ENCODE measurements at places on chromosomes 4 and X.

GRCh38 chr4:19596342-19596741 is 655.4 kb upstream of the SLIT2 start:
- DNase-seq: no peak

- no peak for DNase-seq
Measured at GRCh38 chr4:159401791-159402380, 299.0 kb downstream of the RAPGEF2 start.

GRCh38 chrX:64338296-64338695 is 57.0 kb downstream of the MTMR8 start:
- DNase-seq: no peak

DNA sequence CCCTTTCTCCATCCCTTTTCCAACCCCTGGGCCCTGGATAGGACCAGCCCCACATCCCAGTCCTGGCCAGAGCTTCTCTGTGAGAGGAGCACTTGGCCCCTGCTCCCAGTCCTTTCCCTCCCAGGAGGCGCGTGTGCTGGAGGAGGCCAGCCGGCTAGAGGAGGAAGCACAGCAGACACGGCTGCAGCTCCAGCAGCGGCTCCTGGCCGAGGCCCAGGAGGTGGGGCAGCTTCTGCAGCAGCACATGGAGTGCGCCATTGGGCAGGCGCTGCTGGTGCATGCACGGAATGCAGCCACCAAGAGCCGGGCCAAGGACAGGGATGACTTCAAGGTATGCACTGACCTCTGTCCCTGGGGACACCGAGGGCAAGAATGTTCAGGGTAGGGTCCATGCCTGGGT is 87.5 kb downstream of the EVC start:
- no peak for DNase-seq

DNA sequence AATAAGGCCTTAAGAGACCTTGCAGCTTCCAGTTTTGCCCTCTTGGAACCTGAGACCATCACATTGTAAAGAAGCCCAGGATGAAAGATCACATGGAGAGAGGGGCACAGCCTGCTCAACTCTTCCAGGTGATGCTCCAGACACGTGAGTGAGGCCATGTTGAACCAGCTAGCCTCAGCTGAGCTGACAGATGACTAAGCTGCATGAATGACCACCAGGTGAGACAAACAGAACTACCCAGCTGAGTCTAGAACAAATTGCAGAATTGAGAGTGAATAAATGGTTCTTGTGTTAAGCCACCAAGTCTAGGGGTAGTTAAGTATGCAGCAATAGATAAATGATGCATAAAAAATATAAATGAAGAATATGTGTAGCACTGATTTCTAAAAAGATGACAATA is 16.8 kb upstream of the GPR82 start:
- no peak for DNase-seq

DNA sequence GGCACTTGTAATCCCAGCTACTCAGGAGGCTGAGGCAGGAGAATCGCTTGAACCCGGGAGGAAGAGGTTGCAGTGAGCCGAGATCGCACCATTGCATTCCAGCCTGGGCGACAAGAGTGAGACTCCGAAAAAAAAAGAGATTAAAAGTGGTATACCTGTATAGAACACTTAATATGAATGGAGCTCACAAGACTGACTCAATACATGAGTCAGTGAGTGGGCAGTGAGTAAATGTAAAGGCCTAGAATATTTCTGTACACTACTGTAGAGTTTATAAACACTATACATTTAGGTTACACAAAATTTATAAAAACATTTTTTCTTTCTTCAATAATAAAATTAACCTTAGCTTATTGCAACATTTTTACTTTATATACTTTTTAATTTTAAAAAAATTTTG is 93.8 kb downstream of the CENPC start:
- DNase-seq: no peak

- no peak for DNase-seq
Measured at GRCh38 chrX:33252306-33252825, 41.0 kb upstream of the DMD start.

DNA sequence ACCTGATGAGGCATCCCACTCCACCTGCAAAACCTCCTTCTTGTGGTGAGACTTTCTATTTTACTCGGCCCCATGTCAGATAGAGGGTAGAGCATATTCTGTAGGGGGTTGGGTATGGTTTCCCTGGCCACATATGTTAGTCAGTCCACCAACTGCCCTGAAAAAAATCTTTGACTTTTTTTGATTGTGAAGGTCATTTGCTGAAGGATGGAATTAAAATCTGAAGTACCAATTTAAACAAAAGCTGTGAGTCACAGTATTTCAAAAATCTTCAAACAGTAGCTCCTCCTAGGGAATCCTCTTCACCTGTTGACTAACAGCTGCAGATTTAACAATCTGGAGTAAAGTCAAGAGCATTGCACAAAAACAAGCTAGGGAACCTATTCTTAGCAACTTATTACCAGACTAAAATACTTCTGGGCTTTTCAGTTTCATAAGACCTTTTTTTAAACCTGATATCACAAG is 8.0 kb upstream of the CCDC110 start:
- no peak for DNase-seq

GRCh38 chrX:28651186-28651585 is 63.9 kb downstream of the IL1RAPL1 start:
- no peak for DNase-seq

GRCh38 chr4:88008122-88008742 is 797 bp downstream of the PKD2 start:
- peak; percentile 41 for DNase-seq

DNA sequence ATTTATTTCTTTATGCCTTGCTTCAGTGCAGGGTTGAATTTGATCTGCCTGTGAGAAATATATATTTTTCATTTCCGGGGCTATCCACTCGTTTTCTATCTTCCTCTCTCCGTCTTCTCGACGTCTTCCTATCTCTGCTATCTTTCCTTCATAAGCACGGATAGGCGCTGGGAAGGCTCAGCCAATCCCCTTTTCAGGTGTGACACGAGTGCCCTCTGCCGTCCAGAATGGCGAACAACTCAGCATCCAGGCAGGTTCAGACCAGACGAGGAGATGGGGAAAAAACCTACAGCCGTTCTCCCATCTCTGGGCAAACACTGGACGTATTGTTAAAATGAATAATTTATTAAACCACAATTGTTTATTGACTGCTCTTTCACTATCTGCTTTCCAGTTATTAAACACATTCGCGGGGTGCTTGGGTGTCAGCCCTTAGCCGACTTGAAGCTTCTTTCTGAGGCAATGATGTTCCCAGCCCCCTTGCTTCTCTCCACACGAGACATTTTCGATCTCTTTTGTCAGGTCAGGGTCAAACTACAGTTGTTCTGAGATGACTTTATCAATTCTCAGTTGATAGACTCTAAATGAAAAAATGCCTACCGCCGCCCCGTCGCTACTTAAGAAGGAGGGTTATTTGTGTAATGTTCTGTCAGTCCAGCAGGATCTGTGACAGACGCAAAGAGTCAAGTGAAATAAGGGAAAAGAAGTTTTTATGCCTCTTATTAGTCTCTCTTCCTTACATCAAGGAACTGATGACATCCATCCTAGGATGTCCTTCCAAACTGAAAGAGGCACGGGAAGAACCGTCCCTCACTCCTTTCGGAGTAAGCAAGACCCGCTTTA is 96.3 kb upstream of the NOCT start:
- peak; percentile 57 for DNase-seq

DNA sequence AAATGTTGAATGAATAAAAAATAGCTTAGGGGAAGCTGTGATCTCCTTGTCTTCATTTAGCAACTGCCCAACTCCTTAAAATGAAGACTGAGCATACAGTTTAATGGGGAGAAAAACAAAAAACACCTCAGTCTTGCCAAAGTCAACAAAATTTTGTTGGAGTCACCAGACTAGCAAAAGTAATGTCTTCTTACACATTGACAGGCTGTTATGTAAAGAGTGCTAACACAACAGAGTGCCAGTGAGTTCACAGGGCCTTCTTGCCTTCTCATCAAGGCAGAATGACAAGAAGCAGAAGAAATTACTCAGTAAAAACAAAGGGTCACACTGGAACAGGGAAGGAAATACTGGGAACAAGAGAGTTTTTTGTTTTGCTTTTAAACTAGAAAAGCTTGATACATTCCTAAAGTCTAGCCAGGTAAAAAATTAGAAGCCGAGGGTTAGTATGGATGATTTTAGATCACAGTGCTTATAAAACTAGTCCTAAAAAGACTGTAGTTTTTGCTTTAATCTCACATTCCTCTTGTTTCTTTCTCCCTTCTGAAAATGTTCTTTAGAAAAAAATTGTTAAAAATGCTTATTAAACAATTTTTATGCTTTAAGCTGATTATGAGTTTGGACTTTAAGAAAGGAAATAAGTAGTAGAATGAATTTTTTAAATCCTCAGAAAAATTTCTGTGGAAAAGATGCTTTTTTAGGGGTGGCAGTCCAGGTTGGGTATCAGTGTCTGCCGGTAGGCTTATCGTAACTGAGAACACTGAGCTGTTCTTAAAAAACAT is 38.7 kb upstream of the FRAS1 start:
- DNase-seq: no peak

- DNase-seq: no peak
Measured at GRCh38 chr4:47749858-47750257, 88.0 kb downstream of the CORIN start.

DNA sequence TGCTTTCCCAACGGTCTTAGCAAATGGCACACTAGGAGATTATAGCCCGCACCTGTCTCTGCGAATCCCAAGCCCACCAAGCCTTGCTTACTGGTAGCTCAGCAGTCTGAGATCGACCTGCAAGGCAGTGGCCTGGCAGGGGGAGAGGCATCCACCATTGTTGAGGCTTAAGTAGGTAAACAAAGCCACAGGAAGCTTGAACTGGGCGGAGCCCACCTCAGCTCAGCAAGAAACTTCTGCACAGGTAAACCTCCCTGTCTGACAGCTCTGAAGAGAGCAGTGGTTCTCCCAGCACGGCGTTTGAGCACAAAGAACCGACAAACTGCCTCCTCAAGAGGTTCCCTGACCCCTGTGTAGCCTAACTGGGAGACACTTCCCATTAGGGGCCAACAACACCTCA is 42.8 kb downstream of the BRWD3 start:
- DNase-seq: no peak

DNA sequence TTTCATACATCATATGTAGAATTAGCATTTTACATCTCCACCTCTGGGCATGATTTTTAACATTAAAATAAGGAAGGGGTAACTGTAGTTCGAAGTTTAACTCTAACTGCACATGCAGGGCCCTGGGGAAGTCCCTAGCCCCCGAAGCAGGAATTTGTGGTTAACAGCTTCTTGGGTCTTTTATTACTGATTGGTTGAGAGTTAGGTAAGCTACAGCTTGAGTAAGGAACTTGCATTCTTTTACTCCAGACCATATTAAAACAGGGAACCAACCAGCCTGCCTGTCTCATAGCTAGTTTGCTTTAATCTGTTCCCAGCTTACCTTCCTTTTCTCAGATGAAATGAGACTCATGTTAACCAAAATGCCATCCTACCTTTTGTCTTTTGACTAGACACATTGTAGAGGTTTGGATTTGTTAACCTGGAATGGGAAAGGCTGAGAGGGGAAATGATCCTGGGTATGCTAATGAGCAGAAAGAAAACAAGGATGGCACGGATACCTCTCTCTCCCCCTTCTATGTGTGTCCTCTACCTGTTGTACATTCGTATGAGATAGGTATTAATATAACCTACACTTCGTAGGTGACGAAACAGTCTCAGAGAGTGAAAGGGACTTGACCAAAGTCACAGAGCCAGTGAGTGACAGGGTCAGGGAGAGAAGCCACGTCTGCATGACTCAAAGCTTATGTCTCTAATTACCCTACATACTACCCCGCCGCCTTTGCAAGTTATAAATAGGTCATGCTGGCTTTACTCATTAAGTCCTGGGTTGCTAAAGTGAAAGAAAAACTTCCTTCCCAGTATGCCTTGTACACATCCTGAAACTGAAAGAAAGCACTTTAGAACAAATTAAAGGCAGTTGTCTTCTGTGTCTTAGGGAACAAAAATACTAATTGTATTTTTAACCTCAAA is 119.5 kb upstream of the AFF2 start:
- no peak for DNase-seq

DNA sequence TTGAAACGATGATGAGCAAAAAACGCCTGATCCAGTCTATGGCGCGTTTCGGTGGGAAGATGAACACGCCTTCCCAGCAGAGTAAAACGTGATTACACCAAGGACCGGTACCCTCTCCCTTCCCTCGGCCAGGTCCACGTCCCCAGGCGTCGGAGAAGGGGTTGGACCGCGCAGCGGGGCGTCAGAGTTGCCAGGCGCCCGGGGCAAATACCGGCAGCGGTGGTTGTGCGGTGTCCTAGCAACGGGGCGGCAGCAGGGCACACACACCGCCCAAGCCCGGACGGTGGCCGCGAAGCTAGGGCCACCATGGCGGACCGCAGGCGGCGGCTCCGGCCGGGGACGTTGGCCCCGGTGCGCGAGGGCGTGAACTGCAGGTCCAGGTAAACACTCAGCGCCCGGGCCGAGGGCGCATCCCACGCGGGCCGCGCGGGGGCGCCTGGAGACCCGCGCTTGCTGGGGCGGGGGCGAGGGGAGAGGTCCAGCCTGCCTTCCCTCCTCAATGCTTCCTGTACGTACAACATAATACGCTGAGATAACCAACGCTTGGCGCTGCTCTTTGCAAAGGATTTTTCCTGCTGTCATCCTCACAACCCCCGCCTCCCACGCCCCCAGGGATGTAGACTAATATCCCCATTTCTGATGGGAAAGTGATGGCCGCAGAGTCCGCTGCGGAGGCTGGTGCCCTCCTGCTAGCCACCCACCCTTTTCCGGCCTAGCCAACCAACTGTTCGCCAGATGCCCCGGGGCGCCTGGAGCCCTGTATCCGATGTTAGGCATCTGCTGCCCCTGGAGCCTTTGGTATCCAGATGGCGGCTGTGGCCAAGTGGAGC is at the start of gene FAM47E:
Gene FAM47E (plus strand): TSS at position 281 of the 830 bp plus-strand sequence. CDS start 26 bp downstream, at position 307.
- peak; percentile 77 for DNase-seq

DNA sequence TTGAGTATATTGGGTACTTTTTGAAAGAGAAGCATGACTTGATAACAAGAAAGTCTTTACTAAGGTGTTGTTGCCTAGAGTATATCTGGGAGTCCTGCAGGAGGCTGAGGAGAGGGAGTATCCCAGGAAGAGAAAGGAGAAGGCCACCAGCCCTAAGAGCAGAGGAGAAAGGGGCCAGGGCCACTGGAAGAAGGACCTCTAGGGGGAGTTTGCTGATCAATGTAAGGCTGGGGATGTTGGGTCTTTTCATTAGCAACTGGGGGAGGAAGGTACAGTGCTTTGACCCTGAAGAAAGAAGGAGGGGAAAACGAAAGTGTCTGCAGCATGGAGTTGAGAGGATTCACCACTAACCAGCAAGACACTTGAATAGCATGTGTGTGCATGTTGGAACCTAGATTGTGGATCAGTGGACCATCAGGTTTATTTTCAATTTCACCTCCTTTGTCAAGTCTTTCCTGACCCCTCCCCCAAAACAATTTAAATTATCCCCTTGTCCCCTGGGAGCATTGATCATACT is 4.5 kb downstream of the SMIM9 start:
- DNase-seq: no peak
